ENCODE measurements at places on chromosomes 7 and 10.

- no peak for DNase-seq
Measured at GRCh38 chr10:130573446-130573845, 437.3 kb downstream of the GLRX3 start.

DNA sequence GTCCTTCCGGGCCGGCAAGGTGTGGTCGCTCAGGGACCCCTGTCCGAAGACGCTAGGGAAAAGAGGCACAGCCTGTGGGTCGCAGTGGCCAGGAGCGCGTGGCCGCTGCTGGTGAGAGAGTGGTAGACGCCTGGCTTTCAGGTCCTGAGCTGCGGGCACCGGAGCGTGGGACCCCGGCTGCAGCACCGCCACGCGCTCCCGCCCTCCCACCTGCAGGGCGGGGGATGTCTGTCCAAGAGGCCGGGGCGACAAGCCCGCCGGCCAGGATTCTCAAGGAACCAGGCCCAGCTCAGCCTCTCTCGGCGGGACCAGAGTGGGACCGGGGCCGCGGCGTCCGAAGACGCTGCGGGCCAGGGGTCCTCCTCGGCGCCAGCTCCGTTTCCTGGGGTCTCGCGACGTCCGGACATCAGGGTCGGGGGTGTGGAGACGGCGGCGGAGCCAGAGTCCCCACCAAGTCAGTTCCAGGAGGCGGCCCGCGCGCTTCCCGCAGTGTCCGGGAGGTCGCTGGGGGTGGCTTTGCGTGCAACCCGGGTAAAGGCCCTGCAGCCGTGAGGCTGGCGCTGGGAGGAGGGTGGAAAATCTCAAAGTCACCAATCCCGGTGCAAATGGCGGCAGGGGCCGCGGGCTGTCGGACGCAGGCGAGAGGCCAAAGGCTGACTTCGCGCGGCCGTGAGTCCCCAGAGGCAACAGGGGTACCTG is 5.5 kb downstream of the ZNF503 start:
- no peak for DNase-seq

GRCh38 chr10:29857843-29858701 is 201.3 kb downstream of the JCAD start:
- peak; percentile 0 for DNase-seq

- DNase-seq, result no peak
Measured at GRCh38 chr7:131591687-131592319, 35.4 kb upstream of the PODXL start.

DNA sequence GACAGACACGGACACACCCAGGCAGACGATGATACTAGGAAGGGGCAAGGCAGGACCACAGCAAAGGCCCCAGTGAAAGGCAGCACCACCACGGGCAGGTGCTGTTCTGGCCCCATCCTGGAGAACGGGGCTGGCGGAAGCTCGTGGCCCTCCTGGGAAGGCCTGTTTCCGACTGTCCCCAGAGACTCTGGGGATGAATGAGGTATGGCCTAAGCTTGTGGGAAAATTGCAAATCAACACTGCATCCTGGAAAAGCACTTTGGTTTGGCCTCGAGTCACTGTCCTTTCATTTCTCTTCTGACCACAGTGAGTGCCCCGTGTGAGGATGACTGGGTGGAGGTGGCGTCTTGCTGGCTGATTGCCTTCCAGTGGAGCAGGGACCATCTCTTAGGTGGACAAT is 81.6 kb upstream of the ANLN start:
- no peak for DNase-seq

- DNase-seq, result no peak
Measured at GRCh38 chr10:128908499-128908898, 558.5 kb upstream of the MGMT start.

GRCh38 chr10:114431414-114432135 is 27.3 kb upstream of the AFAP1L2 start:
- DNase-seq, result no peak

- DNase-seq, result no peak
Measured at GRCh38 chr10:3620818-3621217, 164.2 kb downstream of the KLF6 start.

- no peak for DNase-seq
Measured at GRCh38 chr7:152025937-152026890, 740 bp downstream of the GALNT11 start.

- DNase-seq, result no peak
Measured at GRCh38 chr7:132433301-132433700, 143.0 kb downstream of the PLXNA4 start.

DNA sequence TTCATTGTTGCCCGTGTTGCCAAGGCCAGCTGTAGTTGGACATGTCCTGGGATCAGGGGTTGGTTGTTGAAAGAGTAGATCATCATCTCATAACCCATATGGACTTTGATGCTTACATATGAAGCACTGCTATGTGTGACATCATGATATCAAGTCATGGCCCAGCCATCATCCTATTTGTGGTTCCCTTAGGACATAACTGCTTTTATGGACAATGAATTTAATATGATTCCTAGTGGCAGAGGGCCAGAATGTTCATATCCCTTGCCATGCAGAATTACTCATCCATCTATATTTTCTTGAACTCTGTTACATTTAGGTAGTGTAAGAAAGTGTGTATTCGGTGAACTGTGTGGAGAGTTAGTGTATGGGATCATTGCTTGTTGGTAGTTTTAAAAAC is 343.9 kb upstream of the LRGUK start:
- no peak for DNase-seq

DNA sequence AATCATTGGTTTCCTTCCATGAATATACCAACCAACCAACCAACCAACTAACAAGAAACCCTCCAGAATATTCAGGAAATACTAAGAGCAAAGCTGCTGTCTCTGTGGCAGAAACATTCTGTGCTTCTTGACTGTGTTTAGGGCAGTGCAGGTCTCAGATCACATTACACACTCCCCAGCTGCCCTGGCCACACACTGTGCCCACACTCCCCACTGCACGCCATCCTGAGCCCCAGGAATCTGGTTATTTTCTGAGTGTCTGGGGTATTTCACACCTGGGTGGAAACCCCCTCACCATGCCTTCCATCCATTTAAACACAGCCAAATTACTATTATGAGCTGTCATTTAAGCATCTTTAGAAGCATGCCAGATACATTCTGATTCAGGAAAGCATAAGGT is 183.7 kb upstream of the ANK3 start:
- peak; percentile 33 for DNase-seq

DNA sequence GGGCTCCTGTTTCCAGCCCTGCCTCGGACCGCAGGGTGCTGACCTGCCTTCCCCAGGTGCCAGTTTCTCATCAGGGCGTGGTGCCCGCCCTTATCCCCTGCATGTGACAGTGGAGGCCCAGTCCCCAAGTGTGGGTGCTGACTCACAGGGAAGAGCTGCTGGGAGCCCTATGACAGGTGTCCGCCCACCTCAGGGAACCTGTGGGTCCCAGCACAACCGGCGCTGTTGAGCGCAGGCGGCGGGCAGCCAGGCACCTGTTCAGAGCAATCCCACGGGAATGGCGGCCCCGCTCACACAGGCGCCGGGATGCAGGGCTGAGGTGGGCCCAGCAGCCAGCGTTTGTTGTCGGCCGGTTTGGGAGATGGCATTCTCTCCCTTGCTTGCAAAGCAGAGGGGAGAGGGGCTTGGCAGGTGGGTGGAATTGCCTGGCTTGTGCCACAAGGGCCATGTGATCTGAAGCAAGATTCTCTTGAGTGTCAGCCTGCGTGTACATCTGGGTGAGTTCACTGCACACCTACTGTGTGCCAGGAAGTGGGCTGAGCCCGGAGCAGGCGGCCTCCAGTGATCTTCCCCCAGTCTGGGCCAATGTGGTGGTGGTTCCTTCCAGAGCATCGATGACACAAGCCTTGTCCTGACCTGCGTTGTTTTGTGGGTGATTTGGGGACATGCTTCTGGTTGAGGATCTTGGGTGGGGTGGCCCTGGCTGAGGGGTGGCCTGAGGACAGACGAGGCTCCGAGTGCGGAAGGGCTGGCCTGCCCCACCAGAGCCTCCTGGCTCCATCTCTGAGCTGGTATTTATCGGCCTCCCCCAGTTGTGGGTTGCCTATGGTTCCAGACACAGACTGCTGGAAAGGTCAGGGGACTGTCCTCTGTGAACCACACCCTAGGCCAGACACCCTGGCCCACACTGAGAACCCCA is 2.4 kb downstream of the PWWP2B start:
- DNase-seq, result peak; percentile 83

DNA sequence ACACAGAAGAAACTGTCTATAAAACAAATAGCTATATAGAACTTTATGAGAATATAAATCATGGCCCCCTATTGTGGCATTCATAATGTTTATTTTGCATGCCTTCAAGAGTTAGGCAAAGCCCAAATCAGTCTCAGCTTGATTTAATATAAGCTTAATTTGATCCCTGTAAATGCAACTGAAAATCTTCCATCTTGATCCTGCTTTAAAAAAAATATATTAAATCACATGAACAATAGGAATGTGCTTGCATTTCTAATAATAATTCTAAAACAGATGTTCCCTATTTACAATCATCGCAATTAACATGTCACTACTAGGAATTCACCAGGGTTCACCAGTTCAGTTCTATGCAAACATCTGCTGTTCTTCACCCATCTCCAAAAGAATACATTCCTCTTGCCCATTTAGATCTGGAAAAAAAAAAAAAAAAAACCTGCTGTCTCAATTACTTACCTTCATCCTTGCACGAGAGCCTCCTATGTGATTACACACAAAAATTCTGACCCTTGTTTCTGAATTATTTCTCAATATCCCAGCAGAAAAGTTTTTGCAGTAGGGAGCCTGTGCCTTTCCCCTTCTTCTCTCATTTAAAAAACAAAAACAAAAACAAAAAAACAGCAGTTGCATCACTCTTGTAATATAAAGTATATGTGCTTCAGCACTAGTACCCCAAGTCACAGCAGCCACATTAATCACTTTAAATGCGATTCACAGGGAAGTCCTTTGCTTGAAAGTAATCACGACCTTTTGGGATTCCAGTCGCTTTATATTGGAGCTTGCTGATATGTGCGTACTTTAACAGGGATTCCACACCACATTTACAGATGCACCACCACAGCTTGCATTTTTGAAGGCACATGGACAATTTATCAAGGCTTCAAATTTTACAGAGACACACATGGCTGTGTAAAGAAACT is 194.8 kb upstream of the KMT2E start:
- DNase-seq, result peak; percentile 100

GRCh38 chr10:125049216-125049881 is 107.4 kb downstream of the ZRANB1 start:
- no peak for DNase-seq

DNA sequence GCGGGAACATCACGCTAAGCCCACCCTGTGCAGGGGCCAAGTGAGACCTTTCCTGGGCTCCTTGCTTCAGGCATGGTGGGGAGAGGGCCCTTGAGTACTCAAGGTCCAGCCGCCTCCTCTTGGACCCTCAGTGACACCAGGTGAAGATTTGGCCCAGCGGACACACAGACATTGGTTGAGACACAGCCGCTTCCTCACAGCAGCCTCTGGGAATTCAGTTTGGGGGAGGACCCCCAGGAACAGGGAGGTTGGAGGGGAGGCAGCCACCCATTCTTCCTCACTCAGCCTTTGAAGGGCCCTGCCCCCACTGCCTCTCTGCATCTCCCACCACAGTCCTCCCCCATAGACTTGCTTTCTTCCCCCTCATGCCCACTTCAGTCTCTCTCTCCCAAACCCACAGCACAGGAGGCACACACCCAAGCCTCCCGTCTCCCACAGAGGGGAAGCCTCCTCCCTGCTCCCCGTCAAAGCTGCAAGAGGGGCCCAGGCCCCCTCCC is 31.9 kb downstream of the ANXA8 start:
- DNase-seq, result no peak

All from NCI-H2171 treated with DMSO at 0.1 percent for 48 hours (cell line).